ENCODE measurements at places on chromosomes 13 and 19.

GRCh38 chr13:39233519-39233918, 195.3 kb downstream of the NHLRC3 start:
- DNase-seq, result no peak

DNA sequence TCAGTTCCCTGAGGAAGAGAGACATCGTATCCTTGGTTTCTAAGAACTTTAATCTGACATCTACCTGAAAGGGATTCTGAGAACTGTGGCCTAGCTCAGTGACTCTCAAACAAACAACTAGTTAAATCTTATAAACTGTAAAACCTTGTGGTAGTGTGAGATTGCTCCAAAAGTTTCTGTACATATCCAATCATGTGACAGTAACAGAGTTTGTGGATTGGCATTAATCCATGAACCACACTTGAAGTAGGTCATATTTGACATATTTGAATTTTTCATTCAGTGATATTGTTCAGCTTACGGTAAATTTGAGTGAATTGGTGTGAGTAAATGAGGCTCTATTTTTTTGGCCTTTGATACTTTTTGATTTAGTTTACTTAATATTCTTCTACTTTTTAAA, 15.0 kb downstream of the TDRD3 start:
- DNase-seq, result no peak

DNA sequence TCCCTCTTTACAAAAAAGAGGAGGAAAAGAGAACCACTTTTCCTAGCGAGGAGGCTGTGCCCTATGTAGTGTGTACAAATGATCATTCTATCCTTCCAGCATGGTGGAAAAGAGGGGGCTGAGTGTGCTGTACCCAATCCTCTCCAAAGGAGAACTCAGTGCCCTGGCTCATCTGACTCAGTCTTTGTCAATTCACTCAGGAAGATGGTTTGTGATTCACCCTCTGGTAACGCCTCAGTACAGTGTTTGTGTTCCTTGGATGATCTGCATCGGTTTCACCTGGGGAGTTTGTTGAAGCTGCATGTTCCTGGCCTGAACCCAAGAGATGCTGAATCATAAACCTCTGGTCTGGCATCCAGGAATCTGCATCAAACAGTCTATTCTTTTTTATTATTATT, 18.3 kb upstream of the ENOX1 start:
- DNase-seq, result no peak

GRCh38 chr19:33722456-33723239, 74.0 kb upstream of the KCTD15 start:
- no peak for DNase-seq

DNA sequence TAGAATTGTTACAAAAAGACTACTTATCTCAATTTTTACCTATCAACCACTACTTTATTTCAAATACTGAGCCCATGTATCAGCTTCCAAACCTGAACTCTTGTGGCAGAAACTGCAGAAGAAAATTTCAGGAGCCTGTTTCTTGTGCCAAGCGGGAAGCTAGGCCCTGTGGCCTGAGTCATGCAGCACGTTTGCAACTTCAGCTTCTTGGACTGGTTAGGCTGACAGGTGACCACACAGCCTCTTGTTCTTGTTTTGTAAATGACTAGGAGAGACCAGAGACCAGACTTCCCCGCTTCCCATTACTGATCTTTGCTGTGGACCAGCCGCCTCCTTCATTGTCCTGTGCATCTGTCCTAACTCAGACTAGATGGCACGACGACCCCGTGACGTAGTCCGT, 3.4 kb upstream of the LAMP1 start:
- no peak for DNase-seq

DNA sequence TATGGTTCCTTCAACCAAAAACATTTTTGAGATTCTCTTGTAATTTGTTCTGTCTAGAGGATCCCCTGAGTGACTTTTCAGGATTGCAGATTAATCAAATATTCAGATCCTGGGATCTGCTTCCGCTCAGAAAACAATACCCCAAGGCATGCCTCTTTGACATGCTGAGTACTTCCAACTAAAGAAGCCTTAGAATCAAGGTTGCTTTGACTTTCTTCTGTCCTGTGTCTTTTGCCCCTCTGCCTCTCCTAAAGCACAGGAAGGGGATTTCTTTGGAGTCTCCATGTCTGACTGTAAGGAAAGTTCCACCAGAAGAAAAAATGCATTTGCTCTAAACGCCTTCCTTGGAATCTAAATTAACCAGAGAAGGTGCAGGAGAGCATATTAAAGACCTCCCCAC, 431.5 kb downstream of the FGF14 start:
- DNase-seq, result no peak

DNA sequence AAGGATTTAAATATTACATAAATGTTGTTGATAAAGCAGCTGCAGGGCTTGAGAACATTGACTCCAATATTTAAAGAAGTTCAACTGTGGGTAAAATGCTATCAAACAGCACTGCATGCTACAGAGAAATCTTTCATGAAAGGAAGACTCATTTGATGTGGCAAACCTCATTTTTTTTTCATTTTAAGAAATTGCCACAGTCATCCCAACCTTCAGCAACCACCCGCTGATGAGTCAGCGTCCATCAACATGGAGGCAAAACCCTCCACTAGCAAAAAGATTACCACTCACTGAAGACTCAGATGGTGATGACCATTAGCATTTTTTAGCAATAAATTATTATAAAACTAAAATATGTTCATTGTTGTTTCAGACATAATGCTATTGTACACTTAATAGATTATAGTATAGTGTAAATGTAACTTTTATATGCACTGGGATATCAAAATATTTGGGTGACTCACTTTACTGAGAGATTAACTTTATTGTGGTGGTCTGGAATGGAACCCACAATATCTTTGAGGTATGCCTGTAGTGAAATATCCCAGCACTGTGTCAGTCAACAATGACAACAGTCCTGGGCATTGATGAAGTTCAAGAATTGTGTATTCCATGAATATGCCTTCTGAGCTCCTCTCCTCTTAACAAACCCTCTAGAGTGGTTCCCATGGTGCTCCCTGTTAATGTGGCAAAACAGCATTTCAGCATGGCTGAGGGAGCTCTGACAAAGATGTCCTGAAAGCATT, 52.4 kb upstream of the SOX21 start:
- no peak for DNase-seq

DNA sequence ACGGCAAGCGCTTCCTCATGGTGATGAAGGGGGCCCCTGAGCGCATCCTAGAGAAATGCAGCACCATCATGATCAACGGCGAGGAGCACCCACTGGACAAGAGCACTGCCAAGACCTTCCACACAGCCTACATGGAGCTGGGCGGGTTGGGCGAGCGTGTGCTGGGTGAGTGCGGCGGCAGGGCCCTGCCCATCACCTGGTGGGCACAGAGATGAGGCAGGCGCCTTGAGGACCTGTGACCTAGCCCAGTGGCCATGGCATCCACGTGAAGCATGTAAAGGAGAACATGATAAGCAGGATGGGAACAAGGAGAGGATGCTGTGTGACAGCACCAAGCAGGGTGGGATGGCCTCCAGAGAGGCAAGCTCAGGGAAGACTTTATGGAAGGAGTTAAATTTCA, 18.5 kb downstream of the ATP12A start:
- no peak for DNase-seq

- DNase-seq, result no peak
Measured at GRCh38 chr19:16034180-16034579, 42.1 kb upstream of the TPM4 start.

- peak; percentile 88 for DNase-seq
Measured at GRCh38 chr13:99656092-99656745, 154.9 kb downstream of the TM9SF2 start.

GRCh38 chr19:13861392-13861713, 15.6 kb upstream of the NANOS3 start:
- DNase-seq, result peak; percentile 59

DNA sequence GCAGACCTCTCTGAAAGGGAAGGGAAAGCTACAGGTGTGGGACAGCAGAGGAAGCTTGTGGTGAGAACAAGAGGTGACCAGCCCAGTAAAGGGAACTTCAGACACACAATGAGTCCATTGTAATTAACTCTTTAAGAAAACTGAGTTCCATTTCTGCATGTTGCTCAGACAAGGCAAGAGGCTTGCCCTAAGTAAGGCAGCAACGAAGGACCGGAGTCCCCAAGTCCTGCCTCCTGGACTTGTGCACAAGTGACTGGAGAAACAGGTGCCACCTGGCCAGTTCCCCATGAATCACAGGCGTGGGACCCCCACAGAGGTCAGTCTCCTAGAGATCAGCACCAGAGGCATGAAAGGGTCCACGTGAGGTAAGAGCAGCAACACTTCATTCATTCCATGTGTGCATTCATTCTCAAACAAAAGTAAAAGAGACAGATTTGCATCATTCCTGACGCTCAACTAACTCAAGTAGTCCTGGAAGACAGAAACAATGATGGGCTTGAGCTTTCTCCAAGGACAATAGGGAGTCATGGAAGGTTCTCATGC, 14.7 kb upstream of the SIGLEC6 start:
- no peak for DNase-seq

- DNase-seq, result no peak
Measured at GRCh38 chr13:36261976-36262375, 35.6 kb downstream of the CCDC169 start.

GRCh38 chr19:32924200-32924599, 47.6 kb downstream of the CEP89 start:
- DNase-seq, result no peak

DNA sequence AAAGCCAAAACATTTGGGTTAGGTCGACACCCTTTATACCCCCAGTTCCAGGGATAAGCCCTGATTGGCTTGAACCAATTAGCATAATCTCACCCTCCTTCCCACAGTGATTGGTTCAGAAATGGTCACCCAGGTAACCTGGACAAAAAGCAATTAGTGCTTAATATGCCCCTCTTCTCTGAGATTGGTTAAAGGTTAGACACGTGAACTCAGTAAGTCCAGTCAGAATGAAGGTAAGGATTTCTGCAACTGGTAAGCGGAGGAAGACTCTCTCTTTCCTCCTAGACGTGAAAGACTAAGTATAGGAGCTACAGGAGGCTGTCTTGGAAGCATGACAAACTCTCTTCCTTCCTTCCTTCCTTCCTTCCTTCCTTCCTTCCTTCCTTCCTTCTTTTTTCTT, 1.3 kb upstream of the PNMA8C start:
- DNase-seq, result no peak

GRCh38 chr19:35140962-35141836, 1.9 kb upstream of the FXYD7 start:
- peak; percentile 95 for DNase-seq

GRCh38 chr19:32427536-32427935, 22.0 kb downstream of the DPY19L3 start:
- no peak for DNase-seq

- no peak for DNase-seq
Measured at GRCh38 chr19:34274827-34275625, 20.7 kb downstream of the GARRE1 start.

DNA sequence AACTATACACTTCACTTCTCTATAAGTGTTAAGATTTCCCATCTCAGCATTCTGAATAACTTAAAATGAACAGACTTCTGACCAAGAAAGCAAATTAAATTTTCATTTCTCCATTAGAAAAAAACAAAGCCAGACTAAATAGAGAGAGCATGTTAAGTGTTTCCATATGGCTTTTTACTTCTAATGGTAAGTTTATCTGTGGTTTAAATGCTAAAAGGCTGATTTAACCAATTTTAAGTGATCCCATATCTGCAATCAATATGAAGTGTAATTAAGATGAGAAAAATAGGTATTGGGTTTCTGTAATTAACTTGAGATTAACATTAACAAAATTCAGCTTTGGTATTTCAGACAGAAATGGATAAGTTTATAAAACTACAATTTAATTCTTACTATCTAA, 107.8 kb downstream of the ELF1 start:
- no peak for DNase-seq

DNA sequence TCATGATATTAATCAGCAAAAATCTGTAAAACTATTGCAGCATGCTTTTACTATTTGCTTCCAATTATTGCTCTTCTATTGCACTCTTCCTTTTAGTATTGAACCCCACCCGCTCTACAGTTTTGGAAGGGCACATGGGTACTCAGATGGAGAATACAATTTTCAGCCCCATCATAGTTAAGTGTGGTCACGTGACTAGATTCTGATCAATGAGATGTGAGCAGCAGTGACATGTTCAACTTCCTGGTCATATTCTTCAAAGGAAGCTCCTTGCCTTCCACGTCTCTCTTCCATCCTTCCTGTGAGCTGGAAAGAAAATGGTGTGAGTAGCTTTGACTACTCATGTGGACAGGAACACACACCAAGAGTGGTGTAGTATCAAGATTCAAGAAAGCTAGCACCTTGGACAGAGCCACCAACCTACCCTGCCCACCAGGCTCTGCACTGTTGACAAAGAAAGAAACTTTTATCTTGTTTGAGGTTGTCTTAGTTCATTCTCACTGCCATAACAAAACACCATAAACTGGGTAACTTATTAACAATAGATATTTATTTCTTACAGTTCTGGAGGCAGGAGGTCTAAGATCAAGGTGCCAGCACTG, 3.8 kb upstream of the FGF14 start:
- DNase-seq, result no peak

DNA sequence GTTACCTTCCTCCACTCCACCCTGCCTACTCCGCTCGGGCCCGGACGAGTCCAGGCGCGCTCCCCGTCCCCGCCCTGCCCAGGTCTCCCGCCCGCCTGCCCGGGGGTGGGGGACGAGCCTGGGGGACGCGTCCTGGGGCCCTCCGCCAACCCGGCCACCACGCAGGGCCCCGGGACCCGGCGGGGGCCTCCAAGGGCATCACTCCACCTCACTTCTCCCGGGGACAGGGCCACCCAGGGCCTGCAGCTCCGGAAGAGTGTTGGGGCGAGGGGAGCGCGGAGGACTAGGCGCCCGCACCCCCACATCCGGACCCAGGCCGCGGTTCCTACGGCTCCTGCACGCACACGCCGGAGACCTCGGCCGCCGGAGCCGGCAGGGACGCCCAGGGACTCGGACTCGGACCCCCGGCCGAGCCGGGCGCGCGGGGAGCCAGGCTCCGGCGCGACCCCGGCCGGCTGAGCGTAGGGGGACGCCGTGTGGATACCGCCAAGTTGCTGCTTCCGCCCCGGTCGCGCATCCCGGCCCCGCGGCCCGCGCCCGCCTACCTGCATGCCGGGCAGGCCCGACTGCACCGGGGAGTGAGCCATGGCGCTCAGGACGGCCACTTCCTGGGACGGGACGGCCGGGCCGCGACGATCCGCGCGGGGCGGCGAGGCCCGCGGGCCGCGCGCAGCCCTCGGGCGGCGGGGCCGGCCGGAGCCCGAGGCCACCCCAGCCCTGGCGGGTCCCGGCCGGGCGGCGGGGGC, 534 bp downstream of the STK24 start:
- DNase-seq, result no peak

GRCh38 chr19:49741210-49741844, 21.8 kb downstream of the TSKS start:
- DNase-seq, result no peak

GRCh38 chr13:34034411-34034810, 216.5 kb downstream of the RFC3 start:
- DNase-seq, result no peak

- DNase-seq, result no peak
Measured at GRCh38 chr13:70090036-70090723, 17.4 kb upstream of the ATXN8OS start.

DNA sequence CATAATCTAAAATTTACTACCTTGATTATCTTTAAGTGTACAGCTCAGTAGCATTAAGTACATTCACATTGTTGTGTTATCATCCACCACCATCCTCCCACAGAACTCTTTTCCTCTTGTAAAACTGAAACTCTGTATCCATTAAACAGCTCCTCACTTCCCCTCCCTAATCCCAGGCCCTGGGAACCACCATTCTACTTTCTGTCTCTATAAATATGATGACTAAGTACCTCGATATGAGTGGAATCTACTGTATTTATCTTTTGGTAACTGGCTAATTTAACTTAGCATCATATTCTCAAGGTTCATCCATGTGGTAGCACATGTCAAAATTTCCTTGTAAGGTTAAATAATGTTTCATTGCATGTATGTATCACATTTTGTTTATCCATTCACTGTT, 49.0 kb upstream of the POMP start:
- no peak for DNase-seq

Measured in CD4-positive, alpha-beta T cell treated with Interleukin-2 at 100 ng/mL for 4 hours (primary cell).